ENCODE measurements at places on chromosomes 12 and 14. TPM values are rescaled to one million over a fixed set of nuclear protein-coding genes. Genes with fewer than 3 reads are reported as not detected.
A peak's percentile ranks its signal among the peaks of the same experiment; 100 is the strongest.

Gene SYCP3
- 0.53 TPM for polyA plus RNA-seq

Gene SYNDIG1L
- 0.40 TPM for polyA plus RNA-seq

Gene SIX1
- 1.2 TPM for polyA plus RNA-seq

Gene TSPAN11
- 12.0 TPM for polyA plus RNA-seq

- no peak for DNase-seq
Measured at GRCh38 chr14:70962935-70963334, 55.7 kb downstream of the PCNX1 start.

DNA sequence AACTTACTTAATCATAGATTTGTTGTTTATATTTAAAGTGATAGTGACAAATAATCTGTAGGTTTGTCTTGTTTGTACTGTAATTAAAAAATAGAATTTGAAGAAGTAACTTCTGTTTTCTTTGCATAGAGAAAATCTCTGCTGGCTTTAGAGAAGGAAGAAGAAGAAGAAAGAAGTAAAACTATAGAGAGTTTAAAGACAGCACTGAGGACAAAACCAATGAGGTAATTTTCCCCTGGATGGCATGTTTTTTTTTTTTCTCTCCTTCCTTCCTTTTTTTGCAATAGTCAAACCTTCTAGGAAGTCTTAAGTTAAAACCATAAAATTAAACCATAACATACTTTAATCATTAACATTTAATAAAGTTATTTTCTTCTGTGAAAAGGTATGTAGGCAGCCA, 131.9 kb downstream of the DAAM1 start:
- DNase-seq, result no peak

- no peak for DNase-seq
Measured at GRCh38 chr14:24612196-24612595, 2.7 kb upstream of the GZMH start.

DNA sequence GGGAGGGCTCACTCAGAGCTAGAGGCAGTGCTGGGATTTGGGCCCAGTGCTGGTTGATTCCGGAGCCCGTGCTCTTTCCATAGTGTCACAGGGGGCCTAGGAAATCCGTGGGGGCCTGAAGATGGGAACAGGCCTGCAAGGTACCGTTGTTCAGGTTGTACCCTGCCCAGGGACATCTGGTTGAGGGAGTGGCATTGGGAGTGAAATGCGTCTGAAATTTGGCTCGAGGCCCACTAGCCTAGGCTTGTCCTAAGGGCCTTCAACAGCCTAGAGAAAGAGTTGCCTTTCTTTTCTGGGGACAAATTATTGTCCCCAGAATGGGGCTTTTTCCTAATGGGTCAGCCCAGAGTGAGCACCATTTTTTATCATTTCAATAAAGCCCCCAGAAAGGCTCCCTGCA, 26.4 kb upstream of the FAM222A start:
- no peak for DNase-seq

DNA sequence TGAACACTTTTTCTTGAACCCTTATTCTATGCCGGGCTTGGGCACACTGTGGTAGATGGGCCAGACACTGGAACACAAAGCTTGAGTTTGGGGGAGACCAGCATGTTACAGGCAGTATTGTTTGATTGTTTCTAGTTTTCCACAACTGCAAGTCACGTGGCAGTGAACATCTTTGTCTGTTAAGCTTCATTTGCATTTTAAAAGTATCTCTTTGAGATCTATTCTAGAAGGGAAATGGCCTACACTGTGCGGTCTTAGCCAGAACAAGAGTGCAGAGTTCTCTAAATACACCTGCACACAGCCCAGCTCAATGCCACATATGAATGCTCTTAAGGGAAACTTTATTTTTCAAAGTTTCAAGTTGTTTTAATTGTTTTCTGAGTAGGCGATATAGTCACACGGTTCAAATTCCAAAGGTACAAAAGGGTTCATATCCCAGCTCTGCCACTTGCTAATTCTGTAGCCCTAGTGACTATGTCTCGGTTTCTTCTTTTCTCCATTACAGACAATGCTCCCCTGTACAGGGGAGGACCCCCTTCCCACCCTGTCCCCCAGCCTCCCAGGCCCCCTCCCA, 24.9 kb downstream of the RIN3 start:
- DNase-seq, result no peak

GRCh38 chr14:89214221-89214965, 202.6 kb downstream of the FOXN3 start:
- peak; percentile 67 for DNase-seq

GRCh38 chr12:126389961-126390360, 1324.7 kb downstream of the AACS start:
- DNase-seq, result no peak

DNA sequence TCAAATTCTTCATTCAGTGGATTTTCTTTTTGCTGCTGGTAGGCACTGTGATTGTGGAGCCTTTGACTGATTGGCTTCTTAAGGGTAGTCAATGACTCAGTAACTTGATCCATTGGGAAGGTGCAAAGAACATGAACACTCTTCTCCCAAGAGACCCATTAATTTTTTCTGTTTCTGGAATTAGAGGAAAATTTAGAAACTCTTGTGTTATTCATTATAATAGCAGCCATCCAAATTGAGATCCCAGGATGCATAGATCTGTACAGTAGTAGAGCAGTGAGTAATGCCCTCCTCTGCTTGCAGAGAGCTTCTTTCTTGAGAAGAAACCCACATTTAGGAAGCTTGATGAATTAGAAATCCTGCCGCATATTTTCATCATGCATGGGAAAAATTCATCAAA, 63.9 kb downstream of the MYRFL start:
- no peak for DNase-seq

- DNase-seq, result no peak
Measured at GRCh38 chr14:100580316-100581227, 6.6 kb downstream of the BEGAIN start.

DNA sequence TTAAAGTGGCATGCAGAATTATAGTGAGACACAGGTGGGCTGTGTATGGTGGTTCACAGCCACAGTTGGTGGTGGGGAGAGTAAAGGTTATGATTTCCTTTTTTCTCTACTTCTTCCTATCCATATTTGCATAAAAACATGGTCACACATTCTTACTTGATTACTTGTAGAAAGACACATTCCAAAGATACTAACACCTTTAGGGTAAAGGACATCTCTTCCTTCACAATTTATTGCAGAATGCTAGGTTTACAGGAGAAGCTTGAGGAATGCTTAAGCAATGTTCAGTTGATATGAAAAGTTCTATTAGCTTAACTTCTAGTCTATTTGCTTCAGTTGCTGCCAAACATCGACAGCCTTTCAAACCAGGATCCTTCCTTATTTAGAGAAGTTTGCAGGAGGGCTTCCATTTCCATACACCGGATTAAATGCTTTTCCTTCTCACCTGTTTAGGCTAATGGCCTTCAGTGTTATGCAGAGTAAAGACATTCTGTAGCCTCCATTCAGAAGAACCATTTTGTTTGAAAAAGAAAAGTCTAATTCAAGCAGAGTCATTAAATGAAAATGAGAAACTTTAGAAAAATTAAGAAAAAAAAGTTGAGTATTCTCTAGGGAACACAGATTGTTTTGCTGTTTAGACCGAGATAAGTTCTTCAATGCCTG, 2.6 kb upstream of the PHC1 start:
- no peak for DNase-seq

GRCh38 chr14:56195704-56196103, 77.5 kb downstream of the PELI2 start:
- DNase-seq, result no peak

DNA sequence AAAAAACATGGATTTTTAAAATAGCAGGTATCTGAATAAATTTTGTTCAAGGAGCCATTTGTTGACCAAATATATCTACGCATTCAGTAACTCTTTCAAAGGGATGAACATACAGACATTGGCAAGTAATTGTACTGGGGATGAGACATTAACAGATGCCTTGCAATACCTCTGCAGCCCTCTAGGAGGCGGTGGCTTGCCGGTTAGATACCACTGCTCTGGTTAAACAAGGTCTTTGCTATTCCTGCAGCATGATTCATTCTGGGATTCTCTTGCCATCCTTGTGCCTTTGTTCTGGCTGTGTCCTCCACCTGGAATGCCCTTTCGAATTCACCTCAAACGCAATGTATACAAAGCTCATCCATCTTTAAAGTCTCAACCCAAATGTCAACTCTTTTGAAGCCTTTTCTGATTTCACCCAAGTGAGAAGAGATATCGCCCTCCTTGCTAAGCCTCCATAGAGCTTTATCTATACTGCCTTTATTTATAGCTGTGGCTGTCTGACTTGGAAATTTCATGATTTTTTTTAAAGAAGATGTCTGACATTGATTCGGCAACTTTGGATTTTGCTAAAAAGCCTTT, 131.0 kb upstream of the SRRM4 start:
- no peak for DNase-seq

GRCh38 chr14:100671906-100672305, 54.8 kb upstream of the DLK1 start:
- no peak for DNase-seq

DNA sequence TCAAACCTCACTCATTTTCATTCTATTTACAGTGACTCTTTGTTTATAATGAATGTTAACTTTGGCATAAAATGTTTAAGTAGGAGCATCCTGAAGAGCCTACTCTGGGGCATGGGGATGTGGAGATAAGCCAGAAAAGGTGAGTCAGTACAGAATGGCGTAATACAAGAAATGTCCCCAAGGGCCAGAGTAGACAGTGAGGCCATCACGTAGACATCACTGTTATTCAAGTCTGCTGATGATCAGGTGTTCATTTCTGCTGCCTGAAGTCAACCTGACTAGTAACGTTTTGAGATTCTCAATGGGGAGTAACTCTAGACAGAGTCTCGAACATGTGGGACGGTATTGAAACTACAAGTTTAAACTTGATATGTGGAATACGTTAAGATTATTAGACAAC, 47.6 kb upstream of the PKP2 start:
- DNase-seq, result no peak

- no peak for DNase-seq
Measured at GRCh38 chr14:36879558-36879957, 217.9 kb downstream of the PAX9 start.

- no peak for DNase-seq
Measured at GRCh38 chr14:99774556-99775307, 18.5 kb upstream of the EML1 start.

All from right lung (tissue), 10 donors.